ENCODE measurements at places on chromosomes 7 and 10. TPM values are rescaled to one million over a fixed set of nuclear protein-coding genes. Genes with fewer than 3 reads are reported as not detected.

LMOD2 gene
- 0.21 TPM for polyA plus RNA-seq

CLRN3 gene
- 24.1 TPM for polyA plus RNA-seq

HYAL4 gene
- 0.23 TPM for polyA plus RNA-seq

NKX6-2 gene
- 6.7 TPM for polyA plus RNA-seq

COBL gene
- polyA plus RNA-seq: 16.3 TPM

MLXIPL gene
- polyA plus RNA-seq: 2.6 TPM

GPR15LG gene
- polyA plus RNA-seq: 0.78 TPM
